ENCODE measurements at places on chromosomes 5 and 9. TPM values are rescaled to one million over a fixed set of nuclear protein-coding genes. Genes with fewer than 3 reads are reported as not detected.

Gene ZNF354C
- 8.1 TPM for total RNA-seq

Gene SHISAL2B
- total RNA-seq = not detected

Gene GRM6
- total RNA-seq = not detected

Gene ABCA1
- 198 TPM for total RNA-seq

Gene APBA1
- 9.8 TPM for total RNA-seq

Gene PCDHA10
- 0.23 TPM for total RNA-seq

Gene SLC34A1
- total RNA-seq = not detected

Gene C1QTNF3
- total RNA-seq = 0.30 TPM

Gene LHX2
- total RNA-seq = not detected

Gene TRIP13
- total RNA-seq = 4.2 TPM

Gene STPG3
- total RNA-seq = not detected

Gene KIF12
- total RNA-seq = not detected

Gene RNF183
- total RNA-seq = not detected

Gene MCIDAS
- total RNA-seq = not detected

Gene SPZ1
- not detected for total RNA-seq

Gene TEX48
- not detected for total RNA-seq

Gene ADAMTSL1
- total RNA-seq = 531 TPM

Gene SPOUT1
- 16.0 TPM for total RNA-seq

Gene ANXA1
- total RNA-seq = 678 TPM

Gene SPATA31A7
- not detected for total RNA-seq

Gene ANKRD31
- 0.14 TPM for total RNA-seq

Gene AGXT2
- total RNA-seq = not detected

Gene RAB24
- total RNA-seq = 25.5 TPM

Gene CORO2A
- total RNA-seq = 0.30 TPM

Gene PCA3
- total RNA-seq = not detected

Gene MARCOL
- not detected for total RNA-seq

Gene LCN2
- not detected for total RNA-seq

Gene IFNA21
- total RNA-seq = not detected

Gene ENTREP1
- total RNA-seq = under 0.01 TPM

Gene TNFSF8
- total RNA-seq = not detected

Gene NRARP
- total RNA-seq = 0.30 TPM

Gene SOHLH1
- not detected for total RNA-seq

Gene LIFR
- 79.9 TPM for total RNA-seq

Gene PCDHGC5
- total RNA-seq = 10.2 TPM

Gene PCDHA6
- total RNA-seq = 0.60 TPM

Gene GPR151
- total RNA-seq = not detected

Gene PDCD1LG2
- 8.3 TPM for total RNA-seq

Gene PTGER4
- 2.7 TPM for total RNA-seq

Gene MARCHF6
- total RNA-seq = 124 TPM

Gene PCDHGA9
- 4.5 TPM for total RNA-seq

Gene FRRS1L
- total RNA-seq = under 0.01 TPM

Gene CCNO
- total RNA-seq = not detected

Gene ADGRD2
- total RNA-seq = not detected

Gene BTNL8
- not detected for total RNA-seq

Gene ADAMTSL2
- total RNA-seq = 4.8 TPM

Gene SH2D3C
- 0.18 TPM for total RNA-seq

Measured in smooth muscle cell of the umbilical artery (primary cell).